ENCODE measurements at places on chromosomes 4 and X.
A peak's percentile ranks its signal among the peaks of the same experiment; 100 is the strongest.

GRCh38 chr4:15479089-15479912, 9.6 kb downstream of the CC2D2A start:
- H3K4me3 ChIP-seq, result peak overlapping the region; percentile 59
- no peak for DNase-seq
- no peaks in the 10 kb centered on the region for H3K27me3 ChIP-seq
- H3K36me3 ChIP-seq, result peaks cover 24% of the 10 kb centered on the region

DNA sequence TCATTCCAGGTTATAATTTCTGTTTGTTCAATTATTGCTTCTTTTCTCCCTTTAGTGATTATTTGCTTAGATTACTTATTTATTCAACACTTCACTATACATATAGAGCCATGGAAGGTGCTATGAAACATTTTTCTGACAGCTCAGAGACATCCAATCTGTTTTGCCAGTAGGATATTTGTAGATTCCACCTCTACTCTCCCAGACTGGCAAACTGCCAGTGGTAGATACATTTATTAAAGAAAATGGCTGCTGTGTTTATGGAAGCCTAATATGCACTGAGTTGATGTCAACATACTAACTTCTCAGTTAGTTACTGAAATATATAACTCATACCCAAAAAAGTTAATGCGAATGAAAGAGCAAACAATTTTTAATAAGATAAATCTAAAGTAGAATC, 348.6 kb downstream of the TRAM1L1 start:
- no peaks in the 10 kb centered on the region for H3K4me1 ChIP-seq
- no peaks in the 10 kb centered on the region for H3K27me3 ChIP-seq

DNA sequence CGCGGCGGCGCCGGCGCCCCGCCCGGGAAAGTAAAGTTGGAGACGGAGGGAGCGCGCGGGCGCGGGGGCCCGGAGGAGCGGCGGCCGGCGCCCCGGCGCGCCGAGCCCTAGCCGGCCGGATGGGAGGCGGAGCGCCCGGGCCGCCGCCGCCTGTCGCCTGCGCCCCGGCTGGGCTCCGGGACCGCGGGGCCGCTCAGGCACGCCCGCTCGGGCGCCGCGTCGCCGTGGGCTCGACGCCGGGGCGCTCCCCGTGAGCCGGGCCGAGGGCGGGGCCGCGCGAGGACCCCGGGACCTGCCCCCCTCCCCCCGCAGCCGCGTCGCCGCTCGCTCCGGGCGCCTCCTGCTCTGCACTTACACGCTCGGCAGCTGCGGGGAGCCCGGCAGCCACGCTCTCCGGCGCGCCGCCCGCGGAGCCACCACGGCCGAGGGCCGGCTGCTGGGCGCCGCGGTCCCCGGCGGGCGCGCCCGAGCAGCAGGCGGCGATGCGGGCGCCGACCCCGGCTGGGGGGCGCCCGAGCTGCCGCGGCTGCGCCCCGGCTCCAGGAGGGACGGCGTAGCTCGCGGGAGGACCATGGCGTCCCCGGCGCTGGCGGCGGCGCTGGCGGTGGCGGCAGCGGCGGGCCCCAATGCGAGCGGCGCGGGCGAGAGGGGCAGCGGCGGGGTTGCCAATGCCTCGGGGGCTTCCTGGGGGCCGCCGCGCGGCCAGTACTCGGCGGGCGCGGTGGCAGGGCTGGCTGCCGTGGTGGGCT, at the start of gene ADRA2C:
ADRA2C (plus strand) TSS at position 350 of the 749 bp plus-strand sequence; CDS start at position 572, 222 bp downstream.
- peaks cover 14% of the 10 kb centered on the region for H3K4me1 ChIP-seq
- H3K27ac ChIP-seq, result peak within 1 kb of the TSS; percentile 63
- H3K36me3 ChIP-seq, result no peaks in the 10 kb centered on the region
- peaks cover 71% of the 10 kb centered on the region for H3K27me3 ChIP-seq

- H3K36me3 ChIP-seq, result peaks cover 10% of the 10 kb centered on the region
- no peak overlapping the region for H3K27ac ChIP-seq
- no peak overlapping the region for H3K4me3 ChIP-seq
- no peaks in the 10 kb centered on the region for H3K27me3 ChIP-seq
These were observed 33.4 kb downstream of the TBL1X start for GRCh38 chrX:9498236-9498635.

DNA sequence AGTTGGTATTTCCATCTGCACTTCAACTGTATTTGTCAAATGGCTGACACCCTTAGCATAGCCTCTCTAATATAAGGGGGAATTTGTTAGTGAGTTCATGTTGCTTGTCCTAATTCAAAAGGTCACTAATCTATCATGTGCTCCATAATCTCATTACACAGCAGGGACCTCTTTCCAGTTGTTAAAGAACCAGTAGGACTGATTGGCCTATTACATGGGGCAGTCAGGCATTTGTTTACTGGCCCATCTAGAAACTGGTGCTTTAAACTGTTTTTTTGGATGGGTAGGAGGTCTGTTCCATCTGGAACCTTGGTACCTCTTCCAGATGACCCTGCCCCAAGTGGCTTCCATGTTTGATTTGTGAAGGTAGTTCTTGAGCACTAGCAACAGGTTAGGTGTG, 11.4 kb downstream of the ANK2 start:
- no peaks in the 10 kb centered on the region for H3K36me3 ChIP-seq
- DNase-seq, result no peak
- H3K4me1 ChIP-seq, result peaks cover 54% of the 10 kb centered on the region

DNA sequence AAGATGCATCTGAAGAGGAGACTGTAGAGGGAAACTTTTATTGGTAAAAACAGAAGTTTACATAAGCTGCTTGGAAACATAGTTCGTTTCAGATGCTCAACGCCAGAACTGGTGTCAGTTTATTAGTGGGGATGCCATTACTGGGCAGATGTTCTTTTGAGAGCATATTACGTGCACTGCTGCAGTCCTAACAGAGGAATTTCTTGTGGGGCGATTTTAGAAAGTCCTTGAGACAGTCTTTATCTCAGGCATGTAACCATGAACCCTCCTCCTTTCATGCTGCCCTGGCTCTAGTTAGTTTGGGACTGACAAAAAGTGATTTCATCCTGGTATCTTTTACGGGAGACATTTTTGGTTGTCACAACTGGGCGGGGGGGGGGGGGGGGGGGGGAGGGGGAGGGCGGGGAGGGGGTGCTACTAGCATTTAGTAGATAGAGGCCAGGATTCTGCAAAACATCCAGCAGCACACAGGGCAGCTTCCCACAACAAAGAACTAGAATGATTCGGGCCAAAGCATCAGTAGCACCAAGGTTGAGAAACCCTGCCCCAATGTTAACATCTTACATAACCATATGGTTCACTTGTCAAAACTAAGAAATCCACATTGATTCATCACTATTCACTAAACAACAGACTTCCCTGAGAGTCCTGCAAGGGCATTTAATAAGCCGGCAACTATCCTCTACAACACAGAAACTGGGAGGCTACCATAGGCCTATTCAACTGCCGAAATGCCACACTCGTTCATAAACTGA, 118.6 kb upstream of the FTHL17 start:
- DNase-seq, result no peak
- H3K4me1 ChIP-seq, result peaks cover 18% of the 10 kb centered on the region
- H3K36me3 ChIP-seq, result no peaks in the 10 kb centered on the region
- H3K27ac ChIP-seq, result peak overlapping the region; percentile 36
- no peaks in the 10 kb centered on the region for H3K27me3 ChIP-seq

DNA sequence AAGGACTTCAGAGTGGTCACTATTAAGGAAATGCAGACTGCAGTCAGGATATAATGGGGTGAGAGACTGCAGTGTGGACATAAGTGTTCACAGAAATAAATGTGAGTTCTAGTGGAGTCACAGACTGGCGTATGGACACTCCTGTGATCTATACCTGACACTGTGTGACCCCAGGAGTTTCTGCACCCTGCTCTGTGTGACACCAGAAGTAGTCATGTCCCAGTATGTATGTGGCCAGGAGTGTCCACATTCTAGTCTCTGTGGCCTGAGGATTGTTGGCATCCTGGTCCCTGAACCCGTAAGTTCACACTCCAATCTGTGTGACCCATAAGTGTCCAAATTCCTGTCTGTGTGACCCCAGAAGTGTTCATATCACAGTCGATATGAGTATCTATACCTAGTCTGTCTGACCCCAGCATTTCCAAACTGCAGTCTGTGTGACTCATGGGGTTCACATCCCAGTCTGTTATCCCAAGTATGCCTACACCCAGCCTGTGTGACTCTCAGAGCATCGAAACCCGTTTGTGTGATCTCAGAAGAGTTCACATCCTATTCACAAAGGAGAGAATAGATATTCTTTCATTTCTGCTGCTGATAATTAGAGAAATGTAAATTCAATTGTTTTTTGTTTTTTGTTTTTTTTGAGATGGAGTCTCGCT, 16.3 kb downstream of the WDR13 start:
- no peak for DNase-seq
- H3K4me1 ChIP-seq, result no peaks in the 10 kb centered on the region
- no peaks in the 10 kb centered on the region for H3K27me3 ChIP-seq
- H3K4me3 ChIP-seq, result no peak overlapping the region
- H3K27ac ChIP-seq, result no peak overlapping the region
- no peaks in the 10 kb centered on the region for H3K36me3 ChIP-seq

GRCh38 chr4:113411496-113411938, 350.0 kb downstream of the CAMK2D start:
- H3K27me3 ChIP-seq, result no peaks in the 10 kb centered on the region
- H3K27ac ChIP-seq, result no peak overlapping the region
- H3K36me3 ChIP-seq, result no peaks in the 10 kb centered on the region
- H3K4me3 ChIP-seq, result no peak overlapping the region

GRCh38 chrX:74405973-74406489, 15.3 kb upstream of the SLC16A2 start:
- DNase-seq, result no peak
- H3K4me1 ChIP-seq, result no peaks in the 10 kb centered on the region
- no peaks in the 10 kb centered on the region for H3K36me3 ChIP-seq

- peaks cover 9% of the 10 kb centered on the region for H3K4me1 ChIP-seq
- H3K27me3 ChIP-seq, result no peaks in the 10 kb centered on the region
- DNase-seq, result no peak
- no peak overlapping the region for H3K27ac ChIP-seq
- H3K36me3 ChIP-seq, result no peaks in the 10 kb centered on the region
- no peak overlapping the region for H3K4me3 ChIP-seq
These were observed 350.3 kb downstream of the PTTG2 start for GRCh38 chr4:38310446-38311043.

DNA sequence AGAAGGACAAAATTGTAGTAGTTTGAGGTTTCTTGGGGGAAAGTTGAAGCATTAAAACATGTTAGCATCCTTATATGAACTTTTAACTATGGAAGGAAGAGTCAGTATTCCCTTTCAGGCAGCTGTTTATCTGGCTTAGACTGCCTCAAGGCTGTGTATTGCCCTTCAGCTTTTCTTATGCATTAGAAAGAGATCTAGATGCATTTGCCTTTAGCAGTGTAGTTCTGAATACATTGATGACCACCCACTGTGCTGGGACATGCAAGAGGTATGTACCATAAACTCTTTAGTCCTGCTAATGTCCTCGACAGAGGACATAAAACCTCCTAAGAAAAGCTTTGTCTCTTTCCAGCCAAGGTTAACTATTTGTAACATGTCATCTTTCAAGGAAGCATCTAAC, 2.9 kb downstream of the FAM200B start:
- no peak overlapping the region for H3K4me3 ChIP-seq
- H3K27me3 ChIP-seq, result no peaks in the 10 kb centered on the region
- no peak overlapping the region for H3K27ac ChIP-seq
- H3K36me3 ChIP-seq, result peaks cover 41% of the 10 kb centered on the region

GRCh38 chr4:16617435-16617834, 281.0 kb downstream of the LDB2 start:
- H3K4me3 ChIP-seq, result no peak overlapping the region
- no peaks in the 10 kb centered on the region for H3K27me3 ChIP-seq
- no peak for DNase-seq
- H3K36me3 ChIP-seq, result no peaks in the 10 kb centered on the region
- H3K4me1 ChIP-seq, result peaks cover 7% of the 10 kb centered on the region

- peaks cover 7% of the 10 kb centered on the region for H3K27me3 ChIP-seq
- no peak overlapping the region for H3K27ac ChIP-seq
These were observed 44.4 kb downstream of the TNIP3 start for GRCh38 chr4:121119715-121120114.

DNA sequence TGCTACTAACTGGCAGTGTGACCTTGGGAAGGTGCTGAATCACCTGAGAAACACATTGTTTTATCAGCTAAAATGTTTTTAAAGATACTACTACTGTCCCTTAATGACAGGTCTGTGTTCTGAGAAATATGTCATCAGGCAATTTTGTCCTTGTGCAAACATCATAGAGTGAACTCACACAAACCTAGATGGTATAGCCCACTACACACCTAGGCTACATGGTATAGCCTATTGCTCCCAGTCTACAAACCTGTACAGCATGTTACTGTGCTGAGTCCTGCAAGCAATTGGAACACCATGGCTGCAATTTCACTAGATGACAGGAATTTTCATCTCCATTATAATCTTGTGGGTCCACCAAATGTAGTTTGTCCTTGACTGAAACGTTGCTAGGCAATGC, 101.3 kb upstream of the GUCY1A1 start:
- no peak overlapping the region for H3K4me3 ChIP-seq
- no peaks in the 10 kb centered on the region for H3K4me1 ChIP-seq
- no peaks in the 10 kb centered on the region for H3K36me3 ChIP-seq
- no peak overlapping the region for H3K27ac ChIP-seq

DNA sequence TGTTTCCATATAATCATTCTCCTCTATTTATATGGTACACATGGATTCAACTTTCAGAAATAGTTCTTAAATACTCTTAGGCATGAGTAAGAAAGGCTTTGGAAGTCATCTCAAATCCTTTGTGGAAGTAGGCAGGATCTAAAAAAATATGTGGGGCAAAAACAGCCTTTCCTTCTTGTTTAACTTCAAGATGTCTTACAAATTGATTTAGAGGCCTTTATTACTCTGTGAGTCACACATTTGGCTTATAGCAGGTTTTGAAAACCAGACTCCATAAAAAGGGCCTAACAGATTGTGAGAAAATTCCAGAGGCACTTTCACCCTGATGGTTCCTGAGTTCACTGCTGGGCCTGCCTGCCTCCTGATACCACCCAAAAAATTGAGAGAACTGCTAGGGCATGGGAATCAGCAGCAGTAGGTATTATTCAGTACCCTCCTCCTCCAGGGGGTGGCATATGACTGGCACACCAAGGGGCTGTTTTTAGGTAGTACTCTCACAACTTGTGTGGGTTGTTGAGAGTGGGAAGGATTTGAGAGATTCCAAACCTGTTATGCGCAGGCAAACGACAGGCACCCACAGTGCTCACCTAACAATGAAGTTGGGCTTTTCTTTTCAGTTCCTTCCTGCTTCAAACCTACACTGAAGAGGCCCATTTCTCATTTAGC, 162.7 kb upstream of the MBNL3 start:
- H3K4me3 ChIP-seq, result no peak overlapping the region
- H3K36me3 ChIP-seq, result no peaks in the 10 kb centered on the region
- DNase-seq, result no peak
- H3K4me1 ChIP-seq, result no peaks in the 10 kb centered on the region
- no peak overlapping the region for H3K27ac ChIP-seq

DNA sequence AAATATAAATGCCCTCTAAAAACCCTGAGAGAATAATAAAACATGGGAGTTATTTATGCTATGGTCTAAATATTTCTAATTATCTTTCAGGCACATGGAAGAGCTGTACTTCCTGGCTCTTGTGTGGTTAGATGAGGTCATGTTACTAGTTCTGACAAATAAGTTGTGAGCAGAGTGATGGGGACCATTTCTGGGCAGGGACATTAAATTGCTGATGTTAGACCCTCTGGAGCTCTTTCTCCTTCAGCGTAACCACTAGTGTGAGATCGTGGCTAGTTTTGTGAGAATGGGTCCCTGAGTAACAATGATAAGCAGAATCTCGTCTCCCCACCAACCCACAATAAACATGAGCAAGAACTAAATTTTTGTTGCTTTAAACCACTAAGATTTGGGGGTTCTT, 108.0 kb downstream of the MAML3 start:
- H3K27me3 ChIP-seq, result no peaks in the 10 kb centered on the region
- DNase-seq, result no peak
- H3K27ac ChIP-seq, result no peak overlapping the region
- no peaks in the 10 kb centered on the region for H3K36me3 ChIP-seq
- peaks cover 44% of the 10 kb centered on the region for H3K4me1 ChIP-seq
